ENCODE measurements at places on chromosomes 11 and 22. TPM values are rescaled to one million over a fixed set of nuclear protein-coding genes. Genes with fewer than 3 reads are reported as not detected.
A peak's percentile ranks its signal among the peaks of the same experiment; 100 is the strongest.

Gene MICAL3
- 92.5 TPM for total RNA-seq

Gene POU2F3
- total RNA-seq: not detected

Gene TNNI2
- total RNA-seq: not detected

Gene LTBP3
- total RNA-seq: 80.3 TPM

Gene SCT
- total RNA-seq: not detected

Gene GGTLC2
- total RNA-seq: not detected

Gene RIC3
- 12.9 TPM for total RNA-seq

Gene PDE2A
- 19.6 TPM for total RNA-seq

Gene RIMBP3C
- 0.08 TPM for total RNA-seq

DNA sequence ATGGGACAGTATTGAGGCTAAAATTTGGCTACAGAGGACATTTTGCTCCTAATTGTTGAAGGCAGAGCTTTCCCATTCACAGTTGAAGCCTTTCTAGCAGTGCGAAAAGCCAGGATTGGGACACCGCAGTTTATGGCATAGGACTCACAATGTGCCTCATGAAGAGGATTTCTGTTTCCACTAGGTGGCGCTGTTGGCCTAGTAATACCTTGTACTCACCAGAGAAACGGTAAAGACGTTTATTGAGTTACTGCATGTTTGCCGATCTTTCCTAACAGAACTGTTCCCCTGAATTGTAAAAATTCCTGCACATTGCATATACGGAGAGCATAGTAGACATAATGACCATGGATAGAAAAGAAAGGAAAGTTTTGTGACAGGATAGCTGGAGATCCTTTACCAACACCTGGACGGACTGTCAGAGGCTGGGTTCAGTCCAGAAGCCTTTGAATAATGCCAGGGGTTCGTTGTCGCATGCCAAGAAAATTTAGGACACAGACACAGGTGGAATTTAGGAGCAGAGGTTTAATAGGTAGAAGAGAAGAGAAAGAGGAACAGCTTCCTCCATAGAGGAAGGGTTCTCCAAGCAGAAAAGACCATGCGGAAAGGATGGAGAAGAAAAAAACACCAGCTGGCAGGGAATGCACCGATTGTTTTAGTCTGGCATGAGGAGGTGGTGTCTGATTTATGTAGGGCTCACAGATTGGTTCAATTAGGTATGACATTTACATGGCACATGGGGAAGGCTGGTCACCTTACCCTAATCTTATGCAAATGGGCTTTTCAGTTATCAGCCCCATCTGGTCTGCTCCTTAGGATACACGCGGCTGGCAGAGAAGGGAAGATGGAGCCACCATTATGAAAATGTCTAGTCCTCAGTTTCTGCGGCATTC is 10.8 kb upstream of the OR51D1 start:
- DNase-seq: no peak

DNA sequence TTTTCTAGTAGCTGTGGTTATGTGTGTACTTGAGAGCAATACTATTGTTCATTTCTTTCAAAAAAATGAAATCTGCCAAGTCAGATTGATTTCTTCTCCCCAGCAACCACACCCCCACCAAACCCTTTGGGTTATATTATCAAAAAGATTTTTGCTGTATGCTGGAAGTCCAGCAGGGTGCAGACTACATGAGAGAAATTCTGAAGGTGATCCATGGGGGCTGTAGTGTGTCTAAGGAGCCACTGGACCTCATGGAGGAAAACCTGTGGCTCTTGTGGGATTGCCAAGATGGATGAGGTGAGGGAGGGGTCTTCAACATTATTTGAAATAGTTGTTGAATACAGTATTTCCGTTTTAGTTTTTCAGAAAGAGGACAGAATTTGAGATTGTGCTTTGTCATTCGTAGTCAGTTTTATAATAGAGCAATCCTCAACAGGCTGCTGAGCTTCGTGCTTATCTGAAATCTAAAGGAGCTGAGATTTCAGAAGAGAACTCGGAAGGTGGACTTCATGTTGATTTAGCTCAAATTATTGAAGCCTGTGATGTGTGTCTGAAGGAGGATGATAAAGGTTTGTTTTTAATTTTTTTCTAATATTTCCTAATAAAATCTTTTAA is 3.1 kb downstream of the EIF3M start:
- no peak for DNase-seq

GRCh38 chr11:60786811-60787567 is 1.9 kb downstream of the MS4A10 start:
- peak; percentile 79 for DNase-seq

- DNase-seq: no peak
Measured at GRCh38 chr11:32905028-32905667, 12.5 kb downstream of the QSER1 start.

DNA sequence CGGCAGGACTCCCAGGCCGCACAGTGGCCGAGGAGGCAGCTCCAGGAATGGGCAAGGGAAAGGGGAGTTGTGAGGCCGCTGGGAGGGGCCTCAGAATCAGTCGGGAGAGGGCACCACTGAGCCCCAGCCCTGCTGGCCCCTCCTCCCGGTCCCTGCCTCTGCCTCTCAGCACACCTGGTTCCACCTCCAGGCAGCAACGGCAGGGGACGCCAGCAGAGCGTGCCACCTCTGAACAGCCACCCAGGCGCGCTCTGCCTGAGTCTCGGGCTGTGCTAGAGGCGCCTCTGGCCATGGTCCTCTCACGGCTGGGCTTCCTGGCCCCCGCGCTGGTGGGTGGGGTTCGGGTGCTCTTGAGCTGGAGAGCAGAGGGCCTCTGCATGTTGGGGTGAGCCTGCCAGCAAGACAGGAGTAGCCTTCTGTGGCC is 33.0 kb downstream of the MOB2 start:
- DNase-seq: no peak

DNA sequence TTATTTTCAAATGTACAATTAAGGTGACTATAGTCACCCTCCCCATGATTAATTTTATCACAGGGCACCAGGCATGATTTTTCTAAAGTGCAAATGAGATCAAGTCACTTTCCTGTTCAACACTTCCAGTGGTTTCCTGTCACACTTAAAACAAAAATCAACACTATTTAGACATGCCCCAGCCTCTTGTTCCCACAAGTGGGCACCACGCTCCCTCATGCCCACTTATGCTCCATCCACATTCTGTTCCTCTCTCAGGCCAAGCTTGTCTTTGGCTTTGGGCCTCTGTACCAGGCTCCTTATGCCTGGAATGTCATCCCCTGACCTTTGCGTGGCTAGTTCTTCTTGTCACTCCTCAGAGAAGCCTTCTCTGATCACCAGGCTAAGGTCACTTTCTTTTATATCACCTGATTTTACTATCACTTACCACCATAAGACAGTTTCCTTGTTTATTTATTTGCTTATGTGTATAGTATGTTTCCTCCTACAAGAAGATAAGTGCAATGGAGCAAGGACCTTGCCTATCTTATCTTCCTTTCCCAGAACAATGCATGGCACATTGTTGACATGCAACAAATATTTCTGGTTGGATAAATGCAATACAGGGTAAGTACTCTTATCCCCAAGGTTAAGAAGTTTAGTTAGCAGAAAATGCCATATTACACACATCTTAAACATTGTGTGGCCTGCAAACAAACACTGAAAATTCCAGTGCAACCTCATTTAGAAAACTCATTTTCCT is 50.9 kb upstream of the PANX1 start:
- DNase-seq: no peak

- DNase-seq: peak; percentile 15
Measured at GRCh38 chr11:75280770-75281468, 40.3 kb downstream of the TPBGL start.
